ENCODE measurements at places on chromosomes 6 and 20.

GRCh38 chr6:53822401-53823125, 27.8 kb downstream of the LRRC1 start:
- DNase-seq: no peak

- no peak for DNase-seq
Measured at GRCh38 chr20:16684416-16684815, 45.4 kb upstream of the SNRPB2 start.

DNA sequence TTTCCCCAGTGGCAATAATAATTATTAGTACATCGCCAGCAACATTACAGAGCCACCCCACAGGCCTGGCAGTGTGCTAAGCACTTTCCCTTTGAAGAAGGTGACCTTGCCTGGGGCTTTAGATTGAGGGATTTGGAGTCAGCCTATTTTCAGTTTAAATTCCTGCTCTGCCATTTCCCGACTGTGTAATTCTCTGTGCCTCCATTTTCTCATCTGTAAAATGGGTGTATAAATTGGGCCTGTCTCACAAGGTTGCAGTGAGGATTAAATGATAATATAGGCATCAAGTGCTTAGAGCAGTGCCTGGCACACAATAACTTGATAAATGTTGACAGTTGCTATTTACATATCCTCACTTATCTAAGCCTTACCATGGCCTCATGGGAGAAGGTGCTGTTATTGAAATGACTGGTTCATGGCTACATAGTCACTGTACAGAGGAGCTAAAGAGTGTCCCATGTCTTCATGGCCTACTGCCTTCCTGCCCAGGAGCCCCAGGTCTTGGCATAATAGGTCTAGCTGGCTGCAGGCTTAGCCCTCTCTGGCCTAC, 5.1 kb upstream of the SCRT2 start:
- no peak for DNase-seq

DNA sequence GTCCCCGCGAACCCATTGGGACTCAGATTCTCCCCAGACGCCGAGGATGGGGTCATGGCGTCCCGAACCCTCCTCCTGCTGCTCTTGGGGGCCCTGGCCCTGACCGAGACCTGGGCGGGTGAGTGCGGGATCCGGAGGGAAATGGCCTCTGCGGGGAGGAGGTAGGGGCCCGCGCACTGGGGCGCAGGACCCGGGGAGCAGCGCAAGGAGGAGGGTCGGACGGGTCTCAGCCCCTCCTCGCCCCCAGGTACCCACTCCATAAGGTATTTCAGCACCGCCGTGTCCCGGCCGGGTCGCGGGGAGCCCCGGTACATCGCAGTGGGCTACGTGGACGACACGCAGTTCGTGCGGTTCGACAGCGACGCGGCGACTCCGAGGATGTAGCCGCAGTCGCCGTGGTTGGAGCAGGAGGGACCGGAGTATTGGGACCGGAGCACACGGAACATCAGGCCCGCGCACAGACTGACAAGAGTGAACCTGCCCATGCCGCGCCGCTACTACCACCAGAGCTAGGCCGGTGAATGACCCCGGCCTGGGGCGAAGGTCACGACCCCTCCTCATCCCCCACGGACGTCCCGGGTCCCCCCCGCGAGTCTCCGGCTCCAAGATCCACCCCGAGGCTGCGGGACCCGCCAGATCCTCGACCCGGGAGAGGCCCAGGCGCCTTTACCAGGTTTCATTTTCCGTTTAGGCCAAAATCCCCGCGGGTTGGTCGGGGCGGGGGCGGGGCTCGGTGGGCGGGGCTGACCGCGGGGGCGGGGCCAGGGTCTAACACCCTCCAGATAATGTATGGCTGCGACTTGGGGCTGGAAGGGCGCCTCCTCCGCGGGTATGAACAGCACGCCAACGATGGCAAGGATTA, 15.7 kb upstream of the HLA-A start:
- peak; percentile 46 for DNase-seq

DNA sequence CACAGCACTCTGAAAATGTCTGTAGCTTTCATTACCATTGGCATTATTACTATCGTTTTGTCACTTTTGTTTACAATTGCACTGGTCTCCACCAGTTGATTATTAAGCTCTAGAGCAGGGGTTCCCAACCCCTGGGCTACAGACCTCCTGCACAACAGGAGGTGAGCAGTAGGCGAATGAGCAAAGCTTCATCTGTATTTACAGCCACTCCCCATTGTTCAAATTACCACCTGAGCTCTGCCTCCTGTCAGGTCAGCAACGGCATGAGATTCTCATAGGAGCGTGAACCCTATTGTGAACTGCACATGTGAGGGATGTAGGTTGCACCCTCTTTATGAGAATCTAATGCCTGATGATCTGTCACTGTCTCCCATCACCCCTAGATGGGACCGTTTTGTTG, 126.4 kb downstream of the ATXN1 start:
- no peak for DNase-seq

DNA sequence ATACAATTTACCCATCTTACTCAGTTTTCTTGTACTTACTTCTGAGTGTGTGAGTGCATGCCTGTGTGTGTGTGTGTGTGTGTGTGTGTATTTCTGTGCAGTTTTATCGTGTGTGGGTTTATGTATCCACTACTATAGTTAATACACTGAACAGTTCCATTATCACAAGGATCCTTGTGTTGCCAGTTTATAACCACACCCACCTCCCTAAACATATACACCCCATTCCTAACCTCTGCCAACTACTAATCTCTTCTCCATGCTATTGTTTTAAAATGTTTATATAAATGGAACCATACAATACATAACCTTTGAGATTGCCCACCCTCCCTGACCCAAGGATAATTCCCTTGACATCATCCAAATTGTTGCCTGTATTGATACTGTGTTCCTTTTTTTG, 18.7 kb downstream of the POFUT1 start:
- DNase-seq: no peak

DNA sequence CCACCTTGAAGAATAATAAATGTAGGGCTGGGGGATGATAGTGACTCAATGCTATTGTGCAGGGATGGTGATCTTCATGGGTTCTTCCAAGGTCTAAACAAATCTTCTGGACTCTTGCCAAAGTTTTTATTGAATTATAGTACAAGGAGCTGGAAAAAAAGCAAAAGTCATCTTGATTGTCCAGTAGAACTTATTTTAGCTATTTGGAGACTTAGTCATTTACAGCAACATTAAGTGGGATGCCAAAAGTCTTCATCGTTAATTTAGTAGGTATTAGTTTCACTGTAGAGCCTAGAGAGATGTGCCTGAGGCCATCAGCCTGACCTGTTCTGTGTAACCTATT, 212.9 kb upstream of the TBX18 start:
- DNase-seq: no peak

- no peak for DNase-seq
Measured at GRCh38 chr6:34745277-34746103, 11.8 kb upstream of the SNRPC start.

- no peak for DNase-seq
Measured at GRCh38 chr20:665276-665675, 10.3 kb downstream of the SCRT2 start.

GRCh38 chr20:60480950-60481742, 522.9 kb downstream of the CDH26 start:
- peak; percentile 27 for DNase-seq

- DNase-seq: no peak
Measured at GRCh38 chr6:136491754-136492153, 58.5 kb downstream of the MAP7 start.

All from testis (tissue), 5 donors.